Stimulated activated CD4-positive, alpha-beta T cell treated with anti-CD3 and anti-CD28 coated beads, TNF-alpha, amount 100 ng/mL, for 1 hour (primary cell): ENCODE measurements at places on chromosomes 1 and 21.

DNA sequence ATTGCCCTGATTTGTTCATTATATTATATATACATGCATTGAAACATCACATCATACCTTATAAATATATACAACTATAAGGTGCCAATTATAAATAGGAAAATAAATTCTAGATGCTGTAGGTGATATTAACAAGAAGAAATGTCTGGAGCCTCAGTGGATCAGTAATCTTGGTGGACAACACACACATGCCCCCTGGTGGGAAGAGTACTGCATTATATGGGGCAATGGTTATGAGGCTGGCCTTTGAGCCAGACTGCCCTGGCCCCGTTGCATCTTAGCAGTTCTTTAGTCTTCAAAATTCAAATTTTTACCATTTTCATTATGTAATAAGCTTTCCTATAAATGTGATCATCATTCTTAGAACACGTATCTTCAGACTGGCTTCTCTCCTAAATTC lies 335.0 kb upstream of the GREM2 start:
- no peak for DNase-seq

GRCh38 chr1:30172299-30172694 lies 551.1 kb downstream of the MATN1 start:
- DNase-seq: no peak

DNA sequence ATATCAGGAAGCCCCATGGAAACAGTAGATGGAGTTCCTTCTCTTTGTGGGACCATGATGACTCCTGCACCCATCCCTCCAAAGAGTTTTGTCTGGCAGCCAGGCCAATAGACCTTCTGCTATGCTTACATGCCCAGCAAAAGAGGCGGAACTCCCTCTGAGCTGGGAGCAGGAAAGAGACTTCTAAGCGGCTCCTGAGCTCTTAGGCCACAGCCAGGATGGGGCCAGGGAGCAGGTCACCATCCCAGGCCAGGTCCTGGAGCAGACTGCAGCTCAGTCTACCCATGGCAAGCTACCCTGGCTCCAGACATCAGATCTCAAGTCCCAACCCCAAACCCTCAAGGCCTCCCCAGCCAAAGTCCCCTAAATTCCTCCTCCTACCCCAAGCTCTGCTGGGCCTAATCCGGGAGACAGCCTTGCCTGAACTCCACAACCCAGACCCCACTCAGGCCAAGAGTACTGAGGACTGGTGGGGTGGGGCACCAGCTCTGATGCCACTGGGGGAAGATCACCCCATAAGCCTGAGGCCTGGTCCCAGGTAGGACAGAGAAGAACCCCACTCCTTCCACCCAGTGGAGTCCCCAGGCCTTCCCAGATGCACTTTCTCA lies 387.9 kb downstream of the MATN1 start:
- DNase-seq: no peak

DNA sequence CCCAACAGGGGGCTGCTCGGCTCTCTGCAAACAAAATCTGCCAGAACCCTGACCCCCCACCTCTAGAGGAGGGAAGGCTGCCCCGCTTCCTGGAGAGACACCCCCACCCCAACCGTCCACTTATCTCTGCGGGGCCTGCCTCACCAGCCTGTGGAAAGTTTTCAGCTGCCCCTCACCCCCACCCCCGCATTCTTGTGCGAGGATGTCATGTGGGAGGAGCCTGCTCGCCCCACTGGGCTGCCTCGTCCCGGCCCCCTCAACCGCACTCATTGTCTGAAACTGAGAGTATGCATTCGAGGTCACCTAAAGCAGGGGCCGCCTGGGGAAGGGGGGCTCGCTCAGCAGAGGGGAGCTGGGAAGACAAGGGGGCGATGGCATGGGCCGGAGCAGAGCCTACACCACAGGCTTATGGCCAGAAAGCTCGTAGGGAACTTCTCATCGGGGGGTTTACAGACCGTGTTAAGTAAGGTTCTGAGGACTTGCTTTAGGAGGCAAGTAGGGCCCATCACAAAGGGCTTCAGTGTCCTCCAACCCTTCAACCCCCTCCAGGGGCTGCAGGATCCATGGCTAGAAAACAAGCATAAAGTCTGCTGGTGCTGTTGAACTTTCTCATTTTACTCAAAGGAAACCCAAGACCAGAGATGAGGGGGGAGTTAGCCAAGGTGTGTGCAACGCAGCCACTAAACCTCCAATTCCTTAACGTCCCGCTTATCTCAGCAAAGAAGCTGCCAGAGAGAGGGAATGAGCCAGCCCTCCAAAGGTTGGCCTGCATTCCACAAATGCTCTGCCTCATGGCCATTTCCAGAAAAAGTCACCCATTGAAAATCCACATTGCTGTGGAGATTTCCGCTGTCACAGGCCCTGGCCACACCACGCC lies 9.4 kb downstream of the EPHA2 start:
- no peak for DNase-seq

- no peak for DNase-seq
Observed at GRCh38 chr1:59682396-59683080, 132.2 kb upstream of the HOOK1 start.

DNA sequence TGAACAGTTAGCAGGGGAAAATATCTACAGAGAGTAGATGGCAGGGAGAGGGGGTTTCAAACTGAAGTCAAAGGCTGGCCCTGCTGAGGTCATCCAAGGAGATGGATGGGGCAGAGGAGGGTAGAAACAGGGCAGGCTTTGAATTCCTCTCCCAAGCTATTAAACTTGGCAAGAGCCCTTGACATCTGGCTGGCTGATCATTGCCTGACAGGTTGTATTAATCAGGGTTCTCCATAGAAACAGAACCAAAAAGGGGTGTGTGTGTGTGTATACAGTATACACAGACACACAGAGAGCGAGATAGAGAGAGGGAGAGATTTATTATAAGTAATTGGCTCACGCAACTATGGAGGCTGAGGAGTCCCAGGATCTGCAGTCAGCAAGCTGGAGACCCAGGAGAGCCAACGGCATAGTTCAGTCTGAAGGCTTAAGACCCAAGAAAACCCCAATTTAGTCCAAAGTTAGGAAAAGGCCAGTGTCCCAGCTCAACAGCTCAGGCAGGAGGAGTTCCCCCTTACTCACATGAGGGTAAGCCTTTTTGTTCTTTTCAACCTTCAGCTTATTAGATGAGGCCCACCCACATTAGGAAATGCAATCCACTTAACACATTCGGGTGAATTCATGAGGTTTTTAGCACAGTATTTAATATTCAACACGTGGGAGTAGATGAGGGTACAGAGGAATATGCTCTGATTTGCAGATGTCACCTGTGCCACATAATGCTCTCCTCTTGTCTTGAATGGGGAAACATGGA lies 46.7 kb upstream of the HAO2 start:
- no peak for DNase-seq

DNA sequence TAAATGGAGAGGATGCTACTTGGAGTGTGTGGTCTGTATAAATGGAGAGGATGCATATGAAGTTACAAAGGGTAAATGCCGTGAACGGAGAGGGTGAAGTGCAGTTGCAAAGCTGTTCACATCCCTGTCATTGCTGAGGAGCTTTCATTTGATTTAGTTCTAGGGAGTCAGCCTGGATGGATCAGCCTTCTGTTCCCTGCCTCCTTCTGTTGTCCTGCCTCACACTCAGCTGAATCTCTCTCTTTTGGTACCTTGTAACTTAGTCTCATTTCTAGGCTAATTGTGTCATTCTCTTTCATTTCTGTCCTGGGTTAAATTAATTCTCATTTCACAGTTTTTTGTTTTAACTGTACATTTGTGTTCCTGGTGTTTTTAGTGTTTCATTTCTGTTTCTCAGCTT lies 133.2 kb upstream of the COL6A1 start:
- DNase-seq: no peak

DNA sequence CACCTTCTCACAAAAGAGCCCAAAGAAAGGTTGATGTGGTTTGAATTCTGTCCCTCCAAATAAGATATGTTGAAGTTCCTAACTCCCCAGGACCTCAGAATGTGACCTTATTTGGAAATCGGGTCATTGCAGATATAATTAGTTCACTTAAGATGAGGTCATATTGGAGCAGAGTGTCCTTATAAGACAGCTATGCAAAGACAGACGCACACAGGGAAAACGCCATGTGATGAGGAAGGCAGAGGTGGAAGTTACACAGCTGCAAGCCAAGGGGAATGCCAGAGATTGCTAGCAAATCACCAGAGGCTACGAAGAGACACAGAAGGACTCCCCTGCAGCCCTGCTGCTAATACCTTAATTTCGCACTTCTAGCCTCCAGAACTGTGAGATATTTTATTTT lies 5.2 kb upstream of the ABCB10 start:
- no peak for DNase-seq

DNA sequence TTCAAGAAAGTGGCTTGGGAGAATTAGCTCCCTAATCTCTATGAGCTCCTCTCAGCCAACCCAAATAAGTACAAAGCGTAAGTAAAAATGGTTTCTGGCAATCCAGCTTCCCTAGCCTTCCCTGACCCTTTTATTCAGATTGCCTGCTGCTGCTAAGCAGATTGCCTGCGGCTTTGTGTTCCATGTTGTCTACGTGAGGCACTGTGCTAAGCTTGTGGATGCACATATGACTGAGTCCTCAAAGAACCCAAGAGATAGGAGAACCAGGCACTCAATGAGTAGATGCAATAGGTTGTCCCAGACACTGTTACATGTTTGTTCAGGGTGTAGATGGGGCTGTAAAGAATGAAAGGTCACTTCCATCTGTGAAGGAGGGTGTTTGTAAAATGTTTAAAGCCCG lies 6.3 kb upstream of the OSBPL9 start:
- DNase-seq: no peak

DNA sequence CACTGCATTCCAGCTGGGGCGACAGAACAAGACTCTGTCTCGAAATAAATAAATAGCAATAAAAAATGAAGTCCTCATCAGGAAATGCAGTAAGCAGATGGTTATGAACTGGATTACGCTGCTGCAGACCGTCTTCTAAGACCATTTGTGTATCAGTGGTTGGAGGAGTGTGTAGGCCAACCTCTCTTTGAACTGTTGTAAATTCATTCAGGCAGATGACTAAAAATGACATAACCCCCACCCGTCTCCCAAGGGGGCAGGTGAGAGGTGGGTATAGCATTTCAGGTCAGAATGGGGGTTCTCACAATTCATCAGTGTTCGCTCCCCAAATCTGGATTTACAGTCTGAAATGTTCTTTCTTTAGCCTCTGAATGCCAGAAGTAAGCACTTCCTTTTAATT lies 177.3 kb downstream of the KIF26B start:
- no peak for DNase-seq

DNA sequence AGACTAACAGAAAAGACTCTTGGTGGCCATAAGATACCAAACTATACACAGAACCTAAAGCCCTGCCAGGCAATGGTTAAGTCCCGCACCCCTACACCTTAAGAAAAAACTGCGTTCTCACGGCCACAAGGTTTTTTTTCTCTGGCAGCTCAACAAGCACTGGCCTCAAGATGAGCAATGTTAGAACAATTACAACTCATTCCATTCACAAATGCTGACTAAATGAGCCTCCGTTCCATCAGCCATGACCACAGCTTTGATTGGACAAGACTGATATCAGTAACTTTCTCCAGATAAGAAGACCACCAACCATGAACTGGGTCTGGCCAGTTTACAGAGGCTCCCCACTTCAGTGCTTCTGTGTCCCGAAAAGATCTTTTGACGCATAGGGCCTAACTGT lies 31.9 kb downstream of the SEC16B start:
- DNase-seq: no peak

DNA sequence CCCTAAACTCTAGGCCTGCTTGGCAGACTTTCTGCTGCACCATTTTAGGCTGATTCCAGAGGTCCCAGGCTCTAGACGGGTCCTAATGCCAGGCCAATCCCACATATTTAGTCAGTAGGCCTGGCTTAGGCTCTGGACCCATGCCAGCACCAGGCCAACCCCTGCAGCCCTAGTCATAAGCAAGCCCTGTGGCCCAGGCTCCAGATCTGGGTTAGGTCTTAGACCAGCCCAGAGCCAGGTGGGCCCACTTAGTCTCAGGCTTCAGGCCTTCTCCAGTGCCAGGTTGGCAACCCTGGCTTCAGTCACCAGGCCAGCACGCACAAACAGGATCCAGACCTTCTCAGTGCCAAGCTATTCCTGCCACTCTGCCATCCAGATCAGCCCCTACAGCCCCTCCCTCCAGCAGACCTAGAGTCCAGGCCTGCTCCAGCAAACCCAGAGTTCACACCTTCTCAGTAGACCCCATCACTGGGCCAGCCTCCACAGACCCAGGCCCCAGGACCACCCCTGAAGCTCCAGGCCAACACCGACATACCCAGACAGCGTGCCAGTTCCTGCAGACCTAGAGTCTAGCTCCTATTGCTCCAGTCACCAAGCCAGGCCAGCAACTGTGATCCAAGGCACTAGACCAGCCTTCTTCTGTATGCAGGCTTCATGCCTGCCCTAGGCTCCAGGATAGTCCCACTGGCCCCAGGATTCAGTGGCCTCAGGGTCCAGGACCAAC lies 467.6 kb downstream of the RWDD3 start:
- DNase-seq: no peak

GRCh38 chr1:62774971-62775595 lies 8.8 kb upstream of the ATG4C start:
- no peak for DNase-seq

DNA sequence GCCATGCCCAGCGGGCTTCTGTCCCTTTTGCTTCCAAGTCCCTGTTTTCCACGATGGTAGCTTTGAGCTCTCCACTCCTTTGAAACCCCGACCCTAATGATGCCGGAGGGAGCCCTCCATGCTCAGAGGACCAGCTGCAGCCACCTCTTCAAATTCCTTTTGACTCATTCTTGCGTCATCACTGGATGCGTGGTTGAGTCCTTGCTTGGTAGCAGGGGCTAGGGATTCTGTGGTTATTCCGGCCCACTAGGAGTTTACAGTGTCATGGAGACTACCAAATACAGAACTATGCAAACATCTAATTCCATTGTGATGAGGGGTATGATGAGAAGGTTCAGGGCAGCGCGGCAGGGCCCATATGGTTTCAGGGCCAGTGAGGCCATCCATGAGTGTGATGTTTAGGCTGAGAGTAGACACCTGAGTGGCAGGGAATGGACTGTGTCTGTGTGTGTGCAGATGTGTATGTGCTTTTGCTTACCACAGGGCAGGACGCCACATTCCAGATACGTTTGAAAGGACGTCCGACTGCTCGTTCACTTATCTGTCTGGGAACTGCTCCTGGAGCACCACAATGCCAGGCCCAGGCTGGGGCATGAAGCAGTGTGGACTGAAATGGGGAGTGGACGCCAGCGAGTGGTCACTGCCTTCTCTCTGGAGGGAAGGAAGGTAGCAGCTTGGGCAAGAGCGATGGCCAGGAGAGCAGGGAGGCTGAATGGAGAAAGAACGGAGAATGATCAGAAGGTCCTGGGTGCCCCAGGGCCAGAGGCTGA lies 30.4 kb upstream of the ZBTB21 start:
- no peak for DNase-seq

- no peak for DNase-seq
Observed at GRCh38 chr1:158212320-158212719, 31.6 kb downstream of the CD1D start.

- peak; percentile 60 for DNase-seq
Observed at GRCh38 chr1:228457396-228458176, 29.6 kb upstream of the RNF187 start.

- no peak for DNase-seq
Observed at GRCh38 chr1:37723072-37723389, 30.7 kb downstream of the CDCA8 start.

DNA sequence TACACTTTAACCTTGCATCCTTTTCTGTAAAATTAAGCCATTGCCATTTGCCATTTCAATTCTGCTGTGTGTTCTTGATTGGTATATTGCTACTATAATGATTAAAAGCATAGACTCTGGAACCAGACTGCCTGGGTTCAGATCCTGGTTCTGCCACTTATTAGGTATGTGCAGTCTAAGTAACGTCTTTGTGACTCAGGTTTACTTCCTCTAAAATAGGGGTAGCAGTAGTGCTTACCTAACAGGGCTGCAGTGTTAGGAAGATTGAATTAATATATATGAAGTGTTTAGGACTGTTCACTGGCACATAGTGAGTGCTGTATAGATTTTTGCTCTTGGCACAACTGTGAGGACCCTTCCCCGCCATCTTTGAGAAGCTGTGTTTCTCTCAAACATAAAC lies 4.4 kb downstream of the CDC42 start:
- no peak for DNase-seq
